ENCODE measurements at places on chromosomes 1 and 21. TPM values are rescaled to one million over a fixed set of nuclear protein-coding genes. Genes with fewer than 3 reads are reported as not detected.

Gene OR2T33
- not detected for total RNA-seq

Gene NR1I3
- total RNA-seq, result not detected

Gene TEDDM1
- total RNA-seq, result not detected

Gene INTS11
- total RNA-seq, result 50.6 TPM

Gene ADAMTSL4
- total RNA-seq, result 13.4 TPM

Gene TAS1R1
- 0.20 TPM for total RNA-seq

Gene ZNF648
- total RNA-seq, result not detected

Gene ERVH48-1
- total RNA-seq, result not detected

Gene LCE2A
- not detected for total RNA-seq

Gene TCHH
- total RNA-seq, result 0.03 TPM

Gene KRTAP12-2
- not detected for total RNA-seq

Gene CD101
- total RNA-seq, result 0.59 TPM

Gene ERICH3
- not detected for total RNA-seq

Gene BMP8B
- not detected for total RNA-seq

Gene ADAMTS4
- total RNA-seq, result 14.7 TPM

Gene SERPINC1
- 0.07 TPM for total RNA-seq

Gene SPRR2A
- not detected for total RNA-seq

Gene PLCH2
- total RNA-seq, result 0.53 TPM

Gene OPRD1
- under 0.01 TPM for total RNA-seq

Gene ZYG11B
- total RNA-seq, result 47.8 TPM

Gene PDPN
- total RNA-seq, result 1.1 TPM

Gene ACOT11
- total RNA-seq, result 3.6 TPM

Gene UTS2
- not detected for total RNA-seq

Gene MORN1
- total RNA-seq, result 20.0 TPM

Gene WNT2B
- total RNA-seq, result 4.7 TPM

Gene FALEC
- total RNA-seq, result 0.33 TPM

Gene GLUL
- 182 TPM for total RNA-seq

Gene C1orf21
- 15.4 TPM for total RNA-seq

Gene CD84
- total RNA-seq, result not detected

Gene SLC1A7
- 0.52 TPM for total RNA-seq

Measured in smooth muscle cell of the pulmonary artery (primary cell).